NCI-H2029 (cell line): ENCODE measurements at places on chromosomes 6 and 20.

- no peak for DNase-seq
Observed at GRCh38 chr6:156821707-156822106, 44.5 kb downstream of the ARID1B start.

- no peak for DNase-seq
Observed at GRCh38 chr6:8785223-8785622, 349.9 kb upstream of the SLC35B3 start.

- DNase-seq = no peak
Observed at GRCh38 chr6:131678442-131678841, 22.8 kb downstream of the OR2A4 start.

- DNase-seq = no peak
Observed at GRCh38 chr20:34110745-34111641, 1.1 kb downstream of the EIF2S2 start.

DNA sequence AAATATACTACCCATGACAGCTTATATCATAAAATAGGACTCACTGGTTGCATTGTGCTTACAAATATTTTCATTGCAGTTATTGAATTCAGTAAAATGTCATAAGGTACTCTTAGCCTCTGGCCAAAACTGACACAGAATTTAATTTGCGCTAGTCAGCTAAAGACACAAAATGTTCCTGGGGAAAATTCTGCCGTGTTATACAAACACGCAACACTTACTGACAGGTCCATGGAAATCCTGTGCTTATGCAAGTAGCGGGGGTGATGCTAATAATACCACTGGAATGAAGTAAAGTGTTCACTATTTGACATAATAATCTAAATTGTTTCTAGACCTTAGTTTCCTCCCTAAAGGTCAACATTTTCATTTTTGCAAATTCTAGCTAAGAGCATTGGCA, 354.4 kb upstream of the RSPO3 start:
- DNase-seq = no peak

DNA sequence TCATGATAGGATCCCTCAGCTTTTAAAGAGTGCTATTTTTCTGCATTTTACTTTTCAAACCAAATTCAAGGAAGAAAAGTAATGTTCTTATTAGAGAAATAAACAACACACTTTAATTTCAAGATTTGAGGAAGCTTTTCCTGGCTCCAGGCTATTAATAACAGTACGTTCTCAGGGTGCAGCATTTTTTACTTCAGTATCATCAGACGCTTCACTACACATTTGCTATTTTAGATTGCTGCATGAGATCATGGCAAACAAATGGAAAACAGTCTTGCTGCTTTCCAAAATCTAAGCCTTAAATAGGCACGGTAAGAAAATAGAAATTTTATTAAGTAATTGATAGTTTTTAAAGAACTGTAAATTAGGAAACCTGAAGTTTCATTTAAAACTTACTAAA, 253.6 kb upstream of the EXOC2 start:
- no peak for DNase-seq

DNA sequence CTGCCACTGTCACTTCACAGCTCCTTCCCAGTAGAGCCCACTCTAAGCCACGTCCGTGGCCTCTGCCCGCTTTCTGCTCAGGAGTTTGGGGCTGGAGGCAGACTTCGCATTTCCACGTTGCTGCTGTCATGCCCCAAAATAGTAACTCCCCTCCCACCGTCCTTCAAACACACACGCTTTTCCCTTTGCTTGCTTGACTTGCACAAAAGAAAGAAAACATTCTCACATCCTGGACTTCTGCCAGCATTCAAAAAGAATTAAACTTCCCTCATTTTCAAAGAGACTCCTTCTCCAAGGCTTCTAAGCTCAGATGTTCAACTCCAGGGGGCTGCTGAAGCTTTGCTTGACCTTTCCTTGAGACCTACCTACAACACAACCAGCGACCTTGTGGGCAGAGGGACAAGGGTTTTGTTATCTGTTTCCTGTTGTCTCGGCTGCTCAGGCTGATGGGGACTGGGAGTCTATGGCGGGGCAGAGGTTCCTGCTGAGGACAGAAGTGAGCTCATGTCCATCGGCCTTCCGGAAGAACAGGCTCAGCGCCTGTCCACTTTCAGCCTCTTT, 263.8 kb upstream of the FOXQ1 start:
- DNase-seq = no peak
